Lower leg skin (tissue), 4 donors: ENCODE measurements at places on chromosomes 12 and 14. TPM values are rescaled to one million over a fixed set of nuclear protein-coding genes. Genes with fewer than 3 reads are reported as not detected.

IGF1 gene
- total RNA-seq: 6.2 TPM

LTB4R gene
- total RNA-seq: 118 TPM

ZNF385A gene
- 178 TPM for total RNA-seq

BLTP3B gene
- total RNA-seq: 29.1 TPM

GALNT9 gene
- total RNA-seq: not detected

IL22 gene
- not detected for total RNA-seq

ASCL1 gene
- total RNA-seq: not detected

FAIM2 gene
- total RNA-seq: 0.91 TPM

PKP2 gene
- 7.5 TPM for total RNA-seq

GSC gene
- 0.52 TPM for total RNA-seq

L2HGDH gene
- 11.6 TPM for total RNA-seq

CACNA1C gene
- 2.4 TPM for total RNA-seq

TMTC1 gene
- total RNA-seq: 14.5 TPM

KRT75 gene
- 5.2 TPM for total RNA-seq

CLEC4C gene
- total RNA-seq: not detected

ACVR1B gene
- total RNA-seq: 84.8 TPM

PDE3A gene
- total RNA-seq: 3.2 TPM

PLEKHG7 gene
- total RNA-seq: not detected

TPH2 gene
- not detected for total RNA-seq

MANSC4 gene
- total RNA-seq: not detected

KSR2 gene
- 0.23 TPM for total RNA-seq

ANKRD33 gene
- total RNA-seq: not detected

C1R gene
- total RNA-seq: 93.5 TPM

CFL2 gene
- 10.1 TPM for total RNA-seq

GPR137C gene
- total RNA-seq: 0.08 TPM

RHOJ gene
- total RNA-seq: 0.89 TPM

LALBA gene
- not detected for total RNA-seq

CREBL2 gene
- total RNA-seq: 36.1 TPM

KRT85 gene
- not detected for total RNA-seq

TMEM253 gene
- total RNA-seq: 1.0 TPM

ERP27 gene
- 0.51 TPM for total RNA-seq
